ENCODE measurements at places on chromosomes 3 and 15. TPM values are rescaled to one million over a fixed set of nuclear protein-coding genes. Genes with fewer than 3 reads are reported as not detected.

Gene MYLK
- total RNA-seq: 405 TPM

Gene ANKRD63
- total RNA-seq: not detected

Gene SHF
- total RNA-seq: 4.9 TPM

Gene OXTR
- total RNA-seq: 48.8 TPM

DNA sequence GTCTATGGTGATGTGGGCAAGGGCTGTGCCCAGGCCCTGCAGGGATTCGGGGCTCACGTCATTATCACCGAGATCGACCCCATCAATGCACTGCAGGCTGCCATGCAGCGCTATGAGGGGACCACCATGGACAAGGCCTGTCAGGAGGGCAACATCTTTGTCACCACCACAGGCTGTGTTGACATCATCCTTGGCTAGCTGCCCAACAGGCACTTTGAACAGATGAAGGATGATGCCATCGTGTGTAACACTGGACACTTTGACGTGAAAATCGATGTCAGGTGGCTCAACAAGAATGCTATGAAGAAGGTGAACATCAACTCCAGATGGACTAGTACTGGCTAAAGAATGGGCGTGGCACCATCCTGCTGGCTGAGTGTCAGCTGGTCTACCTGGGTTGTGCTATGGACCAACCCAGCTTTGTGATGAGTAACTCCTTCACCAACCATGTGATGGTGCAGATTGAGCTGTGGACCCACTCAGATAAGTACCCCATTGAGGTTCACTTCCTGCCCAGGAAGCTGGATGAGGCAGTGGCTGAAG is 6.1 kb upstream of the USP8 start:
- H3K4me1 ChIP-seq: no peaks in the 10 kb centered on the region
- H3K27me3 ChIP-seq: peaks cover 1% of the 10 kb centered on the region
- H3K36me3 ChIP-seq: no peaks in the 10 kb centered on the region
- H3K27ac ChIP-seq: no peak overlapping the region

DNA sequence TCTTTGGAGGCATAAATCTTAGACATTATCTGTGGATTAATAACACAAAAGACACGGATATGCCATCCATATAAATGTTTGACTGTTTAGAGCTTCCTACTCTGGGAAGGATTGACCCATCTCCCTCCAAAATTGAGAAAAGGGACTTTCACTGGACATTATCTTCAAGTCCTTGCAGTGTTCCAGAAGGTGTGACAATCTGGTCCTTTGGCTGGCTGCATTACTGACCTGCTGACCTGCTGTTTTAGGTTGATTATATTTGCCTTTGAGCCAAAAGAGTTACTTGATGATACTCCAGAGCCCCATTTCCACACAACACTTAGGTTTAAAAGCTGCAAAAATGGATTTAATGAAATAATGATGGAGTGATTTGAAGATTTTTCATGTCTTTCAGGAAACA is 504.6 kb downstream of the LPP start:
- H3K4me3 ChIP-seq: no peak overlapping the region
- no peak for DNase-seq
- peaks cover 2% of the 10 kb centered on the region for H3K36me3 ChIP-seq
- H3K4me1 ChIP-seq: peaks cover 19% of the 10 kb centered on the region

DNA sequence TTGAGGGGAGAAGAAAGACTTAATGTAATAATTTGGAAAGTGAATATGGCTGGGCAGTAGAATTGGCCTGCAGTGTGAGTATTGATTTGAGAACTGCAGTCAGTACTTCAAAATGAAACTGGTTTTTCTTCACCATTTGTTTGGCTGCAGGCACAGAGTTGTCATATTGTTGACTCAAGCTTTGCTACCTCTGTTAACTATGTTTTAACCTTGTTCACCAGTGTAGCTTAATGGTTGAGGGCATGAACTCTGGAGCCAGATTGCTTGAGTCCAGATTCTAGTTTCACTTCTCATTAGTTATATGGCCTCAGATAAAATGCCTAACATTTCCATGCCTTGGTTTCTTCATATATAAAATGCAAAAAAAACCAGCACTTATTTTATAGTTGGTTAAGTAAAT is 64.1 kb downstream of the CFAP44 start:
- H3K4me3 ChIP-seq: no peak overlapping the region
- H3K4me1 ChIP-seq: no peaks in the 10 kb centered on the region
- no peak for DNase-seq
- no peaks in the 10 kb centered on the region for H3K27me3 ChIP-seq
- no peak overlapping the region for H3K27ac ChIP-seq

DNA sequence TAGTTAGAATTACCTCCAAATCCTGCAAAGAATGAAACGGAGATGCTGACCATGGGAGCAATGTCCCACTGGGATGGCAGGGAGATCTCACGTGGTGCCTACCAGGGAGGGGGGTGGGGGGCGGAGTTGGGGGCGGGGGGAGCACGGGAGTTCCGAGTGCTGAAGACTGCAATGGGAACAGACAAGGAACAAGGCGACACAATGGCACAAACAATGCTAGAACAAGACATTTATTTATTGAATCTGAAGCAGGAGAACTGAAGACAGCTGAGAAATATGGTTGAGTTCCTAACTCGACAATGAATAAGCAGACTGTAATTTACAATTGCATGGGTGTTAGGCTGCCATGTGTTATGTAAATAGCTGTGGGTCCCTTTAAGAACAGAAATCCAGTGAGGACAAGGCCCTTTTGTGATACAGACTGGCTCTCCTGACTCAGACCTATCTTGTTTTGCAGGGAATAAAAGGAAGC is 91.2 kb downstream of the AQP9 start:
- H3K4me3 ChIP-seq: no peak overlapping the region
- no peak for DNase-seq
- peaks cover 21% of the 10 kb centered on the region for H3K4me1 ChIP-seq
- H3K27ac ChIP-seq: peak overlapping the region; percentile 67

GRCh38 chr3:59056706-59057105 is 6.9 kb upstream of the CFAP20DC start:
- no peak overlapping the region for H3K27ac ChIP-seq
- H3K27me3 ChIP-seq: no peaks in the 10 kb centered on the region
- no peak overlapping the region for H3K4me3 ChIP-seq
- no peak for DNase-seq
- H3K36me3 ChIP-seq: no peaks in the 10 kb centered on the region
- no peaks in the 10 kb centered on the region for H3K4me1 ChIP-seq

GRCh38 chr15:76938752-76939151 is 7.2 kb downstream of the RCN2 start:
- H3K4me1 ChIP-seq: peaks cover 6% of the 10 kb centered on the region
- no peak overlapping the region for H3K4me3 ChIP-seq
- DNase-seq: no peak

DNA sequence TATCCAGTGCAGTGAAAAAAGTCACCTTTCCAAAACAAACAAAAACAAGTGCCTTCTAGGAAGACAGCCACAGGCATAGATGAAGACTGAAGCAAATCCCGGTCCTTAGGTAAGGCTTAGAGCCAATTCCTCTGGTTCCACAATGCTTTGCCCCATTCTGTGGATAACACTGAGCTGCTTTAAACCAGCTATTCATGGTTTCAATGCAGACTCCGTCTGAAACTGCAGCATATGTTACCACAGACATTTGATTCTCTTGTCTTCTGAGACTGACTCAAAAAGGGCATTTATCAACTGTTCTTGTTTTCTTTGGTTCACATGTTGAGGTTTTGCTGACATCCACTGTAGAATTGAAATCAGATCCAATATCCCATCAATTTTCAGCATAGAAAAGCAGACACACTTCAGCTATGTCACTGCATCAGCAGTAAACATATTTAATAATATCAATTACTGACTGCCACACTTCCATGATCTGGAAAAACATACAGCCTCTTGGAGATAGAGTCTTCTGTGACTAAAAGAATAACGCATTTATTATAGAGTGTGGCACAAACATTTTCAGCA is 659.3 kb downstream of the ROBO2 start:
- no peaks in the 10 kb centered on the region for H3K36me3 ChIP-seq
- no peak for DNase-seq
- no peak overlapping the region for H3K4me3 ChIP-seq

GRCh38 chr3:197750396-197750831 is 731 bp downstream of the FYTTD1 start:
- peak overlapping the region; percentile 96 for H3K27ac ChIP-seq
- H3K27me3 ChIP-seq: no peaks in the 10 kb centered on the region
- no peaks in the 10 kb centered on the region for H3K36me3 ChIP-seq
- no peak for DNase-seq

- H3K36me3 ChIP-seq: peaks cover 4% of the 10 kb centered on the region
- no peak for DNase-seq
- peak overlapping the region; percentile 49 for H3K27ac ChIP-seq
- peaks cover 9% of the 10 kb centered on the region for H3K4me1 ChIP-seq
- no peak overlapping the region for H3K4me3 ChIP-seq
Observed at GRCh38 chr3:12170207-12170606, 11.5 kb upstream of the TIMP4 start.

Measured in chondrocyte (in vitro differentiated cells).